Activated CD4-positive, alpha-beta memory T cell treated with anti-CD3 and anti-CD28 coated beads for 36 hours (primary cell): ENCODE measurements at places on chromosomes 1 and 21. TPM values are rescaled to one million over a fixed set of nuclear protein-coding genes. Genes with fewer than 3 reads are reported as not detected.

DNA sequence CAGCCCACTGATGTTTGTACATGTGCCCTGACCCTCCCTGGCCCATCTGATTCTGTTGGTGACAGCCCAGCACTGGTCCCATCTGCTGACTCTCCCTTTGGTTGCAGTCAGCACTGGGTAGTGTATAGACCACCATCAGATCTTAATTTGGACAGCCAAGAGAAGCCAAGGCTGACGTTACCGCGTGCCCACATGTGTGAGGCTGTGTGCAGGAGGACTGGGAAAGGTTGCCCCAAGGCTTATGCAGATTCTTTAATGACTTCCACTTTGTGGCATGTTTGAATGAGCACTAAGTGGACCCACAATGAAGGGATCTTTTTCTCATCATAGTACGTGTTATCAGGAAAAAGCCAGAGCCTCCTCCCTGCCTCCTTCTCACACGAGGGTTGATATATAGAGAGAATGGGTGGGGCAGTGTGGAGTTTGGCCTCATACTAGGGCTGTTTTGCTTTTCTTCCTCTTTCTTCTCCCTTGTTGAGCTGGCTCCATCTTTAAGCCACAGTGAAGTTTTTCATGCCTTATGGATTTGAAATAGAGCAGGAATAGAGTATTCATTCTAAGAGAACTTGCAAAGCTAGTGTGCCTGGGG is 93.5 kb downstream of the NAV1 start:
- no peak for DNase-seq
- H3K27ac ChIP-seq: no peak overlapping the region
- H3K4me1 ChIP-seq: no peaks in the 10 kb centered on the region
- no peaks in the 10 kb centered on the region for H3K36me3 ChIP-seq
- no peak overlapping the region for H3K4me3 ChIP-seq

SOX13 gene
- 5.8 TPM for total RNA-seq

DNAJC6 gene
- 3.2 TPM for total RNA-seq

DNA sequence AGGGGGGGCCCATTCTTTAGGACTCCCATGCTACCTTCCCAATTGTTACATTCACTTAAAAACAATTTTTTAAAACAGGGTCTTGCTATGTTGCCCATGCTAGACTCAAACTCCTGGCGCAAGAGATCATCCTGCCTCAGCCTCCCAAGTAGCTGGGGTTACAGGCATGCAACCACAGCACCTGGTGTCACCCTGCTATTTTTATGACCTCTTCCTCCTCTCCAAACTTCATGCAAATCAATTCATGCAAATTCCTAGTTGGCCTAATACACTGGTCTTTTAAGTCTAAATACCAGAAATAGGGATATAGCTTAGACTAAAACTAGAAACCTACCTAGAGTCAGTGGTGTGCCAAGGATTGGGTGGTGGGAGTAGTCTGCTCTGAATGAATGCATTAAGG is 30.1 kb downstream of the CDKN2C start:
- H3K36me3 ChIP-seq: no peaks in the 10 kb centered on the region
- no peak overlapping the region for H3K27ac ChIP-seq
- no peaks in the 10 kb centered on the region for H3K4me1 ChIP-seq
- H3K4me3 ChIP-seq: no peak overlapping the region
- no peaks in the 10 kb centered on the region for H3K27me3 ChIP-seq

- H3K4me3 ChIP-seq: no peak overlapping the region
- peaks cover 2% of the 10 kb centered on the region for H3K36me3 ChIP-seq
Observed at GRCh38 chr21:45309069-45309986, 21.6 kb upstream of the POFUT2 start.

KCNC4 gene
- total RNA-seq: 15.0 TPM

DNA sequence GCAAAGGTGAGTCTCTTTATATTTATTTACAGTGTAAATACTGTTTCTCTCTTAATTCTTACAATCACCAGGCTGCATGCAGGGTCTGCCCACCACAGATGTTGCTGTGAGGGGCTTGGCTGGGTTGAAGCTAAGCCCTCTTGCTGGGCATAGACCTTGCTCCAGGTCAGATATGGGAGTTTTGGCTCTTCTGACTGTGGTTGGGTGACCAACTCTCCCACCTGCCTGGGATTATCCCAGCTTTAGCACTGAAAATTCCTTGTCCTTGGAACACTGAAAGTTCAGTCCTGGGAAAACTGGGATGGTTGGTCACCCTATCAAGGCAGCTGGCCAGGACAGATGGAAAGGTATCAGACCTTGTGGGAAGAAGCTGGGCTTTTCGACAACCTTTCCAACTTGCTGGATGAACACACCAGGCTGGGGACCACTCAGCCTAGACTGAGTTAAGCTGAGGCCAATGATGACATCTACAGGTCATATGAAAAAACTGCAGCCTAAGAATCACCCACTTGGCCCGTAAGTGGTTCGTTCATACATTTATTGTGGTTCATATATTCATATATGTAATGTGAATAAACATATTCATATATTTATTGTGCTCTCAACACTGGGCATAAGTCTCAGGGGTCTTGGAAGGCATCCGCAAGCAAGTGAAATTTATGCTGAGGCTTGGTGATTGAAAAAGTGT is 26.6 kb upstream of the HPDL start:
- H3K4me3 ChIP-seq: no peak overlapping the region
- no peaks in the 10 kb centered on the region for H3K36me3 ChIP-seq
- no peaks in the 10 kb centered on the region for H3K27me3 ChIP-seq
- DNase-seq: peak; percentile 39

DNA sequence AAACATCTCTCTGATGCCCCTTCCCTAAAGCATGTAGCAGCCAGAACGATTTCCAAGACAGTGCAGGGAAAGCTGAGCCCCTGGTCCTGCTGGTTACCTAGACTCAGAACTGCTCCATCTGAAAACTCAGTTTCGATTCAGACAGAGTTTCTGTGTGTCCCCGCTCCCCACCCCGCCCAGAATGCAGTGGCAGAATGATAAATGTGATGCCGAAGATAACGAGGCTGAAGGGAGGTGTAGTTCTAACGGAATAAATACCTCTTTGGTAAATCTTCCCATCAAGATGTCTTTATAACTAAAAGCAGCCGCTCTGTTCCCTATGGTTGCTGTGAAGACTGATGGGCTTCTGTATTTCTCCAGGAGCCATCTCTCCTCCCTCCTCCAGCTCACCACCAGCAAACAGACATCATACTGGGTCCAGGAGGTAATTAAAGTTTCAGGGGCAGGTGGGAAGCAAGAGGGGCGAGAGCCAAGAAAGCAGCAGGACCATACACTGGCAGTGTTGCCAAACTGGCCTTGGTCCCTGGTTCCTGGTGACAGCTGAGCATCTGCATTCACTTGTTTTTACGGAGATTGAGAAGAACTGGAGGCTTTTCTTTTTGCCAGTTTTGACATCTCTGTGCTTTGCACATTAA is 76.9 kb downstream of the DDX20 start:
- H3K27ac ChIP-seq: no peak overlapping the region
- no peak overlapping the region for H3K4me3 ChIP-seq
- DNase-seq: no peak
- H3K4me1 ChIP-seq: no peaks in the 10 kb centered on the region
- no peaks in the 10 kb centered on the region for H3K36me3 ChIP-seq

PEAR1 gene
- total RNA-seq: not detected

- no peak overlapping the region for H3K4me3 ChIP-seq
- no peaks in the 10 kb centered on the region for H3K27me3 ChIP-seq
- DNase-seq: no peak
- H3K4me1 ChIP-seq: no peaks in the 10 kb centered on the region
- H3K36me3 ChIP-seq: no peaks in the 10 kb centered on the region
Observed at GRCh38 chr1:14815175-14815877, 216.8 kb downstream of the KAZN start.

- H3K36me3 ChIP-seq: no peaks in the 10 kb centered on the region
- no peaks in the 10 kb centered on the region for H3K4me1 ChIP-seq
- DNase-seq: no peak
- no peak overlapping the region for H3K4me3 ChIP-seq
Observed at GRCh38 chr1:55503663-55504305, 288.6 kb upstream of the USP24 start.

DNA sequence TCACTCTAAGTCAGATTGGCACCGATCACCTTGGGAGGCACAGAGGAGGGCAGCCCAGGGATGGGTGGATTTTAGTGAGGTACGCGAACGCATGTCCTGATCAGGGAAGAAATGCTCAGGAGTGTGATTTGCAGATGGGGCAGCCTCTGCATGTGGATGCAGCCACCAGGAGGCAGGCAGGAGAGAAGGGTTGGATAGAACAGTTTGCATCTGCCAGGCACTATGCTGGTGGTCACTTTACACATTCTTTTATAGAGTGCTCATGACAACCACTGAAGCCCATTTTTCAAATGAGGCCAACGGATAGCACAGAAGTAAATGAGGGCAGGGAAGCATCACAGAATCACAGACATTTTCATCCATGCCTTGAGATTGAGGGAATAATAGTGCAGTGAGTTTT is 5.7 kb downstream of the LAMB3 start:
- no peak overlapping the region for H3K27ac ChIP-seq
- DNase-seq: no peak
- no peaks in the 10 kb centered on the region for H3K36me3 ChIP-seq
- H3K4me1 ChIP-seq: peaks cover 35% of the 10 kb centered on the region
- no peak overlapping the region for H3K4me3 ChIP-seq
- no peaks in the 10 kb centered on the region for H3K27me3 ChIP-seq

NBPF20 gene
- 1.3 TPM for total RNA-seq

JAM2 gene
- total RNA-seq: 1.2 TPM

GBP6 gene
- total RNA-seq: 0.73 TPM

RPE65 gene
- not detected for total RNA-seq

- H3K27ac ChIP-seq: no peak overlapping the region
- no peaks in the 10 kb centered on the region for H3K36me3 ChIP-seq
- no peak overlapping the region for H3K4me3 ChIP-seq
- H3K4me1 ChIP-seq: no peaks in the 10 kb centered on the region
- no peak for DNase-seq
Observed at GRCh38 chr1:105326886-105327285, 1577.2 kb downstream of the AMY1C start.

DNA sequence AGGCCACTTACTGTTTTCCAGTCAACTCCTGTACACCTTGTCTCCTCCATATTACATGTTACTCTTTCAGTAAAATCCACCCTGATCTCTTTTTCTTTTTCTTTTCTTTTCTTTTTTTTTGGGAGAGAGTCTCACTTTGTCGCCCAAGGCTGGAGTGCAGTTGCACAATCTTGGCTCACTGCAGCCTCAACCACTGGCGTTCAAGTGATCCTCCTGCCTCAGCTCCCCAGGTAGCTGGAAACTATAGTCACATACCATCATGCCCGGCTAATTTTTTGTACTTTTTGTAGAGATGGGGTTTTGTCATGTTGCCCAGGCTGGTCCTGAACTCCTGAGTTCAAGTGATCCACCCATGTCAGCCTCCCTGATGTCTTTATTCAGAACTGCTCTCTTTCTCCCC is 57.8 kb downstream of the CYYR1 start:
- no peak overlapping the region for H3K4me3 ChIP-seq
- no peak for DNase-seq
- H3K4me1 ChIP-seq: no peaks in the 10 kb centered on the region
- H3K36me3 ChIP-seq: no peaks in the 10 kb centered on the region
- H3K27ac ChIP-seq: no peak overlapping the region
- H3K27me3 ChIP-seq: no peaks in the 10 kb centered on the region

DNA sequence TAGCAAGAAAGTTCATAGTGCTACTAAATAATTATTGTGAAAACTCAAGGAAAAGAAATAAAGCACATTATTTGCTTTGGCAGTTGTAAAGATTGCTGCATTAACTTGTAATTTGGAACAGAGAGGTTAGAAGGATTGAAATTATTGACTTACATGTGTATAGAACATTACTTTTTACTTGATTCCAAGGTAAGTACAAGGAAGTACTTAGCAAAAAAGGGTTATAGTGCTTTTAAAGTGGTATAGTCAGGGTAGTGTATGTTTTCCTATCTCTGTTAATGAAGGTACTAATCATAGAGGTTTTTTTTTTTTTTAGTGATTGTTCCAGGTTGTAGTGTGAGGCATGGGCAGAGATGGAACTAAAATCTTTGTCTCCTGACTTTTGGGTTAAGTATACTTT is 29.4 kb downstream of the MAN1A2 start:
- no peak overlapping the region for H3K4me3 ChIP-seq
- peaks cover 55% of the 10 kb centered on the region for H3K4me1 ChIP-seq
- no peaks in the 10 kb centered on the region for H3K27me3 ChIP-seq
- no peak overlapping the region for H3K27ac ChIP-seq
- DNase-seq: no peak
- peaks cover 2% of the 10 kb centered on the region for H3K36me3 ChIP-seq

EFHD2 gene
- 60.4 TPM for total RNA-seq

- DNase-seq: no peak
- H3K27ac ChIP-seq: no peak overlapping the region
- no peak overlapping the region for H3K4me3 ChIP-seq
- peaks cover 3% of the 10 kb centered on the region for H3K27me3 ChIP-seq
- H3K36me3 ChIP-seq: no peaks in the 10 kb centered on the region
Observed at GRCh38 chr1:248699099-248699498, 3.5 kb downstream of the OR14I1 start.

- DNase-seq: no peak
- H3K27me3 ChIP-seq: peaks cover 8% of the 10 kb centered on the region
- H3K27ac ChIP-seq: no peak within 1 kb of the TSS
- H3K36me3 ChIP-seq: no peaks in the 10 kb centered on the region
Observed at GRCh38 chr1:152566681-152567080, at the start of gene LCE3E. TSS of gene LCE3E (minus strand) at chr1:152566780. CDS start at chr1:152566208, 572 bp downstream.

DNA sequence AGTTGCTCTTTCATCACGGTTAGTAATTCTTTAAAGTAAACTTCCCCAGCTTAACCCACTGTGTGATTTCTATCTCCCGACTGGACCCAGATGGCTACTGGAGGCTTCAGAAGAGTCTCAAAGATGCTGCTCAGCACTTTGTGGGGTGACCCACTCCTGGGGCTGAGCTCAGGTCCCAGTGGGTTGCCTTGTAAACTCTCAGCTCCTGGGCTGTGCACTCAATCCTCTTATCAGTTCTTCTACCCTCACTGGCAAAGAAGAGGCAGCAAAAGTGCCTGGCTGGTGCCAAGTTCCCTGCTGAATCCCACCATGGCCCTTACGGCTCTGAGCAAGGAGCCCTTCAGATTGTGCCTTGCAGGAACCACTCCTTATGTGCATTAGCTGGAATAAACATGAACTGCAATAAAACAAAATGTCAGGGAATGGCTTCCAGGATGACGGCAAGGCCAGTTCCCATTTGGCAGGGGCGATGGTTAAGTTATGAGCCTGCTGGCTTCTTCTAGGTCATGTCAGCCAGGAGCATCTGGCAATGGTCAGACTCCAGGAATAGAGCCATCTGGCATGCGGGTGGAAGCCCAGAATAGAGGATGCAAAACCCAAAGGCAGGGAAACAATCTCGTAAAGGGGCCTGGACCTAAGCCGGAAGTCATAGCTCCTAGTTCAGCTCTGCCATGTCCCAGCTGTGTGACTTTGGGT is 6.8 kb downstream of the MYOC start:
- no peak overlapping the region for H3K27ac ChIP-seq
- no peak overlapping the region for H3K4me3 ChIP-seq
- peaks cover 4% of the 10 kb centered on the region for H3K4me1 ChIP-seq
- no peaks in the 10 kb centered on the region for H3K36me3 ChIP-seq
- H3K27me3 ChIP-seq: no peaks in the 10 kb centered on the region
